T-helper 2 cell (primary cell): ENCODE measurements at places on chromosomes 6 and 20.

GRCh38 chr20:51529081-51529681 lies 13.3 kb downstream of the NFATC2 start:
- DNase-seq, result no peak

DNA sequence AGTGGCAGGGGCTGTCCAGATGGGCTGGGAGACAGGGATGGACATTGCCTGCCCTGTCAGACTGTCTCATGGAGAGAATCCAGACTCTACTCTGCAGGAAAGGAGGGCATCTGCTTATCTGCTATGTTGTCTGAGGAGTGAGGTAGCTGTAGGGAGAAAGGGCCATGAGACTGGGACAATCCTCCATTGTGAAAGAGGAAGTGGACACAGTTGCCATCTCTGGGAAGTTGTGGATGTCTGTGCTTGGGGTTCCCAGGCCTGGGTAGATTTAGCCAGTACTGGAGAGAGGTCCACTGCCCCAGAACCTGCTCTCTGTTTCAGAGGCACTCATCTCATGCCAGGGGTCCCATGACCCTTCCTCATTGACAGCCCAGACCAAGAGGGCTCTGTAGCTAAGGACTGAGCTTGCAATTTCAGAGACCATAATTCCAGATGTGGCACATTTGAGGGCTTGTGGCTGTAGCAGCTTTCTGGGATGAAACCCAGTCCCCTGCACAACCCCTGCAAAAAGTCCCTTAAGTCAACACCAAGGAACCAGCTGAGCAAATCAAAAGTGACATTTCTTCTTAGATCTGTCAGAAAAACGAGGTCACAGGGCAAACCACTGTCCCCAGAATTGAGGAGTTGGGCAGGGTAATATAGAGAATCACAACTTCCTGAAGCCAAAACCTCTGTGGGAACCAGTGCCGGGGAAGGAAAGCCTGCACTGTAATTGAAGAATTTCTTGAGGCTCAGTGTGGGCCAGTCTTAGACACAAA lies 4.1 kb upstream of the SIRPG start:
- DNase-seq, result no peak

DNA sequence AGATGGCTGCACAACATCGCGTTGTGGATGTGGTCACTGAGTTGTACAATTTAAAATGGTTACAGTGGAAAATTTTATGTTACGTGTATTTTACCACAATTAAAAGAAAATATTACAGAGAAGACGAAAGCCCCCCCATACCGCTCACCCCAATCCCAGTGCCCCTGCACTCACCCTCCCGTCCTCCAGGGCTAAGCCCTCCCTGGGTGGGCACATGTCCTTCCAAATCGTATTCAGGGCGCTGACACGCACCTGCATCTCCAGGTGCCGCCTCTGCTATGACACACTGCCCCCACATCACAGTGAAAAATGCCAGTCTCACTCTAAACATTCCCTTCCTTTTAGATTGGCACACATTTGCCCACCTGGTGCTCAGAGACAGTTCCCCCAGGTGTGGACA lies 49.4 kb downstream of the PSMG4 start:
- DNase-seq, result no peak

DNA sequence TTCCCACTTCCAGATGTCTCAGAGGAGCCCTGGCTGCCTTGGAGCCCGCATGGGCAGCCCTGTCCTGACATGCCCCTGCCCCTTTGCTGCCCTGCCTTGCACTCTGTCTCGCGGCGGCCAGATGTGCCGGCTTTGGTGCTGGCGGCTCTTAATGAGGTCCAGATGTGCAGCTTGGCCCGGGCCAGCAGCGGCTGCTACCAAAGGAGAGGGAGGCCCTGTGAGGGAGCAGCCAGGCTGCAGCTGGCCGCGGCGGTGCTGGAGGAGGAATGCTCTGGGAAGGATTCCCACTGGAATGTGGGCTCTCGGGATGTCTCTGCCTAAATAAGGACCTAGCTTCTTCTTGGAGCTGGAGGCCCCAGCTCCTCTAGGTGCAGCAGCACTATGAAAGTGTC lies 72.4 kb downstream of the FGD2 start:
- no peak for DNase-seq

- no peak for DNase-seq
Observed at GRCh38 chr6:11847515-11848345, 69.1 kb upstream of the ADTRP start.

DNA sequence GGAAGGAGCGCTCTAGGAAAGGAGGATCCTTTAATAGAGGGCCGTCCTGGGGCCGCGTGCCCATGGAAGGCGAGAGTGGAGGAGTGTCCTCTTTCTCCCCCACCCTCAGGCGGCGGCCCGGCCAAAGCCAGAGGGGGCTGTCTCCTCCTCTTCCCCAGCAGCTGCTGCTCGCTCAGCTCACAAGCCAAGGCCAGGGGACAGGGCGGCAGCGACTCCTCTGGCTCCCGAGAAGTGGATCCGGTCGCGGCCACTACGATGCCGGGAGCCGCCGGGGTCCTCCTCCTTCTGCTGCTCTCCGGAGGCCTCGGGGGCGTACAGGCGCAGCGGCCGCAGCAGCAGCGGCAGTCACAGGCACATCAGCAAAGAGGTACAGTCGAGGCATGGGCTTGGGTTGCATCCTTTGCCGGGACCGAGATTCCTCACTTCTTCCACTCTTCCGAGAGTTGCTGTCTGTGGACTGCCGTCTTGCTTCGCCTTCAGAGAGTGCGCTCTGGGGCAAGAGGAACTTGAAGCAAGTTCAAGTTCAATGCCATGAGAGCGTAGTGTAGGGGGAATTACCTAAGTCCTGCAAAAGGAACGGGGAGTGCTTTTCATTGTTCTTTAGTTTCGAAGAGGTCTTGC lies at the start of gene LAMA2:
Gene LAMA2, plus strand, starts transcription at position 148 of the 621 bp plus-strand sequence. Its CDS starts 108 bp downstream, at position 256.
- no peak for DNase-seq

GRCh38 chr6:27286141-27286540 lies 25.9 kb downstream of the POM121L2 start:
- DNase-seq, result no peak

- DNase-seq, result no peak
Observed at GRCh38 chr20:25274481-25274880, 26.6 kb downstream of the PYGB start.

- no peak for DNase-seq
Observed at GRCh38 chr6:157659536-157660271, 163.3 kb upstream of the SNX9 start.

- DNase-seq, result no peak
Observed at GRCh38 chr6:30719356-30719755, 796 bp upstream of the TUBB start.

DNA sequence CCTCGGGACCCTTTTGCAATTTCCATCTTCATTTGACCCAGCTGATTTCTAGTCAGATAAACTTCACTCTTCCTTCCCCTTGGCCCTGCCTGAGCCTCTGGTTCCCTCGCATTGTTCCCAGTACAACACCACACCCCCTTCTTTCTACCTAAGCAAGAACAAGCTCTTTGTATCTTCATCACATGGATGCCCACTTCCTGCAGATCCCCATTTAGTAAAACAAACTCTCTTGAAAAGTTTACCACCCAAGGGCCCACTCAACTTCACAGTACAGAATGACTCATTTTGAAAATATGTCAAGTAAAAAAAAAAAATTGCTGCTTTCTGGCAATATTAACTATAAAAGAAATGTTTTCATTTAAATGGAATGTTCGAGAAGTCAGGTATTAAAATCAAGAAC lies 5.2 kb downstream of the FAXC start:
- no peak for DNase-seq

DNA sequence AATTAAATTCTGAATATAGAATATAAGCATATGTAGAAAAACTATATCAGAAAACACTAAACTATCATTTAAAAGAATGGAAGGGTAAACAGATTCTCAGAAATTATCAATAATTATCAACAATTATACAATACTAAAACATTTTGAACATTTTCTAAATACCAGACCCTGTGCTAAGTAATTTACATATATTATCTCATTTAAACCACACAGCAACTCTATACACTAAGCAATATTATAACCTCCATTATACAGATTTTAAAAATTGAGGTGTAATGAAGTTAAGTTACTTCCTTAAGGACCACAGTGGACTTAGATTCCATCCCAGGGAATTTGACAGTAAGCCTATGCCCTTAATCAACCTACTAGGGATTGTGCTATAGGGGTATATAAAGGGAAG lies 33.3 kb downstream of the DTNBP1 start:
- DNase-seq, result no peak

DNA sequence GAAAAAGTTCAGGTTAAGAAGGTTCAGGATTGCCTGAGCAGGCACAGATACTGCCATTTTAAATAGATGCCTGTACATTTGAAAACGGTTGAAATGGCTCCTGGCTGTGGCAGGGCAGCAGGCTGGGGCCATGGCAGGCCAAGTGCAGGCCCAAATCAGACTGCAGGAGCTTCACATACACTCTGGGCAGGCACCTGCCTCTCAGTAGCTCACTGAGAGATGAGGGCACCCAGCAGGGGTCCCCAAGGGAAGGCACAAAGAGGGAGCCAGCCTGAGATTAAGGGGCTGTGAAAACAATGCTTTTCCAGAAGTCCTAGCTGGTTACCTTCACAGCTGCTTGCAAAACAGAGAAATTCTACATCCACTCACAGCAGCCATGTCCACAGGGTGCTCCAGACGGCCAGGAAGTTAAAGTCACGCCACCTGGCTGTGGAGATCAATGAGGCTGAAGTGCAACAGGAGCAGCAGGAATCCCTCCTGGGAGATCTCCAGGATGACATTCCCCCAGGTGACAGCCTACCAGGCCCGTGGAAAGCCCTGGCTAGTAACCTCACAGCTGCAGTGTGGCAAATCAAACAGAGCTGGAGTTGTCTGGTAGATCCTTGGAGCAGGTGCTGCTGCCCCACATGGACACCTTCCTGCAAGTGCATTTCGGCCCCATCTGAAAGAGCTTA lies 6.2 kb upstream of the RAET1E start:
- DNase-seq, result no peak

DNA sequence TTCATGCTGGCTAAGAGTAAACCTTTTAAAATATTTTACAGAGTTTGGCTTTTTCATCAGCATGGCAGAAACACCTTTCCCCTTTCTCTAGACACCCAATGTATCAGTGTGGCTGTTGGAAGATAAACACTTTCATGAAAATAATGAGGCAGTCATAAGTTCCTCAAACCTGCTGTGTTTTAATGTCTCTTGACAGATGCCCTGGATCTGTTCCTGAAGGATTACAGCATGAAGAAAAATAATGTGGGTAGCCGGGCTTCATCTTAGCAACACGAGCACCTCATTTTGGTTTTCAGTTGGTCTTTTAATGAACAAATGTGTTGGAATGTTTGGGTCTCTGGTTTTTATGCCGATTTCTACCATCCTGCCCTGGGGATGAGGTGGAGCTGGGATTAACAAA lies 45.5 kb upstream of the UNC93A start:
- no peak for DNase-seq

DNA sequence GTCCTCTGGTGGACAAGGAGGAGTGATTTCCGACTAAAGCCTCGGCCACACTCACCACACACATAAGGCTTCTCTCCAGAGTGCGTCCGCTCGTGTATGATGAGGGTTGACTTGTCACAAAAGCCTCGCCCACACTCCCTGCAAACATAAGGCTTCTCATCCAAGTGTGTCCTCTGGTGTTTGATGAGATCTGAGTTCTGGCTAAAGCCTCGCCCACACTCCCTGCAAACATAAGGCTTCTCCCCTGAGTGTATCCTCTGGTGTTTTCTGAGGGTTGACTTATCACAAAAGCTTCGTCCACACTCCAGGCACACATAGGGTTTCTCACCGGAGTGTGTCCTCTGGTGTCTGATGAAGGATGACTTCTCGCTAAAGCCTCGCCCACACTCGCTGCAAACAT lies 12.9 kb upstream of the SNRPB start:
- no peak for DNase-seq

DNA sequence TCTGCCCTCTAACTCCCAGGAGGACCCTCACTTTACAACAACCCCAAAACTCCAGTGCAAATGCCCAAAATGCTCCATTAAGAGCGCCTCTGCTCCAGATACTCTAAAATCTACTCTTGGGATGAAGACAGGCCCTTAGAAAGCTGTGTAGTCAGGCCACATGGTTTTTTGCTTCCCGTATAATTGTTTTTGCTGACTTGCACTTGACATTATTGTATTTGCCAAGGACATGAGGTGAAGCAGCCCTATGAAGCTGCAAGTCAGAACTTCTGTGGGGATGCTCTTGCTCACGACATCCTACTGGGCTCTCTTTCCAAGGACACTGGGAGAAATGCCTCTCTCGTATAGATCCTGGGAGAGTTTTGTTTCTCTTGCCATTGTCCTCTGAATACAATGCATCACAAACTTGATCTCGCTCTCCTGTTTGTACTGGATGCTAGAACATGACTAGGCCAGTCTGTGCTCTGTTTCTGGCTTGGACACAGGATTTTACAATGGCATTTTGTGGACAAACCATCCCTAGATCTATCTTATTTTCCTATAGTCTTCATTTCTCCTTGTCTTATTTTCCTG lies 177.2 kb upstream of the DTNBP1 start:
- no peak for DNase-seq

DNA sequence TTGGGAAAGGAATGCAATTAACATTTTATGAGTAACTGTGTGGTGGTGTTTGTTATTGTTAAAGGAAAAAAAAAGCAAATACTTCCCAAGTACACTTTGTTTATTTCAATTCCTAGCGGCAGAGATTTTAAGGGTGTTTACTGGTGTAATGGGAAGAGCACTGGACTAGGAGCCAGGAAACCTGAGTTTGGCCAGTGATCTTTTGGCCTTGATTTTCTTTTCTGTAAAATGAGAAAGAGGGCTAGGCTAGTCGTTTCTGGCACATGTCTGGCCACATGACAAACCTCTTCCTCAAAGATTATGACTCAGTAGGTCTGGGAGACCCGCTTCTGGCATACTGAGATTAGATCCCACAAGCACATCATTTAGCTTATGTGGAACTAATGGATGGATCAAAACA lies 428.1 kb upstream of the NOX3 start:
- no peak for DNase-seq

GRCh38 chr20:62352402-62353288 lies 14.5 kb downstream of the LAMA5 start:
- DNase-seq, result no peak

GRCh38 chr6:13485923-13486562 lies 1.4 kb downstream of the GFOD1 start:
- DNase-seq, result no peak

DNA sequence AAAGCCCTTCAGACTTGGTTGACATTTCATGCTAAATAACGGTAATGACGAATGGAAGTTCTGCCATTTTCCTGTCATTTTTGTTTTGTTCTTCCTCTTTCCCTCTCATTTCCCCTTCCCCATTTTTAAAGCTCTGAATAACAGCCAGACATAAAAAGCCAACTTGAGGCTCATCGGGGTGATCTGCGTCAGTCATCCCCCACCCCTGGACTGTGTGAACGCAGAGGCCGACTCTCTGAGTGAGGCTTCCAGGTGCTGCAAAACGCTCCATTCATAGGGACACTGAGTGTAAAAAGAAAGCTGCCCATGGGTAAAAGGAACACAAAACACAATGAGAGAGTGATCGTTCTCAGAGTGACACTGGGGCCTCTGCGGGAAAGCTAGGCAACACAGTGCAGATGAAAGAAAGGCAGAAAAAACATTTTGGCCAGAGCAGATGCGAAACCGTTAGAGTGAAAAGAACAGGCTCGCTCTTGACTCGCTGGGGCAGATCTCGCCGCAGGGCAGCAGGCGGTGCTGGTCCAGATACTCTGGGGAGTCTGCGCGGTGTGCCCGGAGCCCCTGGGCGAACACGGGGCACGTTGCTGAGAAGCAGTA lies 684.8 kb downstream of the QKI start:
- no peak for DNase-seq
